ENCODE measurements at places on chromosomes 1 and 21.
A peak's percentile ranks its signal among the peaks of the same experiment; 100 is the strongest.

DNA sequence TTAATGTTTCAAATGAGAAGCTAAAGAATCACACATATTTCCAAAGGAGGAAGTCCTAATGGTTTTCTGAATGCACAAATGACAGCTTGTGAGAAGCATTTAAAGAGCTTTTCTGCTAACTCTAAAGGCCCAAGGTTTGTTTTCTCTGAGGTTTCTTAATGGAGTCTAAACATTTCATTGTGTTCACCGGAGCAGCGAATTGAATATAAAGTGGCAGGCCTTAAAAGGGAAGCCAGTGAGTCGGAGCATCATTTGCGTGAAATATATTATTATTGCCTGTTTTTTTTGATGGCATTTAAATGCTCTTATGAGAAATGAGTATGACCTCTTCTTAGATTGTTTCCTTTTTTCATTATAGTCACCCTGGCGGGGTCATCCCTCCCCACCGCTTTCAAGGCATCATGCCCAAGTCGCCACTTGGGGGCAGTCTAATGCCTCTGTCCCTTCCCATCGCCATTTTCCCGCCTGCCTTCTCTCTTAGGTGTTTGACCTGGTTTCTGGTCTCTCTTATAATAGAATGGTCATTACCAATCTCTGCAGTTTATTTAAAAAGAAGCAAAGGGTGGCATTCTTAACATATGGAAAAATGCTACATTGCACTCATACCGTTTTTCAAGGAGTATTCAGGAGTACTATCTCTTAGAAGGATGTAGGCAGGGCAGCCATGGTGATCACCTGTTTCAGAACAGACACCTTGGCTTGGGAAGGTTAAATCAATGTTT, 25.3 kb upstream of the OVAAL start:
- peak; percentile 36 for DNase-seq

GRCh38 chr1:80472145-80472544, 1328.6 kb upstream of the ADGRL2 start:
- DNase-seq = no peak

- DNase-seq = no peak
These were observed at the start of gene TLCD4 for GRCh38 chr1:95117207-95118066. TLCD4 (plus strand) TSS chr1:95117355; CDS start chr1:95143902, 26,547 bp downstream.

GRCh38 chr1:26321315-26322041, 3.7 kb downstream of the CD52 start:
- DNase-seq = peak; percentile 88

DNA sequence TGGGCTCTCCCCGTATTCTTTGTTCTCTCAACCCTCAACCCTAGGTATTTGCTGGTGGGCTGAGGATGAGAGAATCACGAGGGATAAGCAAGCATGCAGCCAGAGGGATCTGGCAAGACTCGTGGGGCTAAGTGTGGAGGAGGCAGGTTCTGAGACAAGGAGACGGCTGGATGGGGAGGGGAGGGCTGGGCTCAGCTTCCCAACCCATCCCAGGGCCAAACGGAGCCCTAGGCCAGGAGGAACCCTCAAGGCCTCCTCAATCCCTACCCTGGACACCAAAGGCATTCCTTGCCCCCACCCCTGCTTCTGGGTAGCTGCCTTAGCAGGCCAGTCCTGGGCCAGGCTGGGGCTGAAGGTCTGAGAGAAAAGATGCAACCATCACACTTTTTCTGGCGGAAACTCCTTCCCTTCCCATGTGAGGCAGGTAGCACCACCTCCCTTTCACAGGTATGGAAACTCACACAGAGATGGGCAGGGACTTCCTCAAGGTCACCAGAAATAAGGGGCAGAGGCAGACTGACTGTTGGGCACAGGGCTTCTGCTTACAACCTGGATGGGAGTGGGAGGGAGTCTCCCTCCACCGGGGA, 6.2 kb downstream of the MEF2D start:
- no peak for DNase-seq

- no peak for DNase-seq
These were observed 16.5 kb downstream of the CTSK start for GRCh38 chr1:150791585-150791984.

GRCh38 chr1:156690675-156691036, 13.4 kb upstream of the NES start:
- DNase-seq = no peak

DNA sequence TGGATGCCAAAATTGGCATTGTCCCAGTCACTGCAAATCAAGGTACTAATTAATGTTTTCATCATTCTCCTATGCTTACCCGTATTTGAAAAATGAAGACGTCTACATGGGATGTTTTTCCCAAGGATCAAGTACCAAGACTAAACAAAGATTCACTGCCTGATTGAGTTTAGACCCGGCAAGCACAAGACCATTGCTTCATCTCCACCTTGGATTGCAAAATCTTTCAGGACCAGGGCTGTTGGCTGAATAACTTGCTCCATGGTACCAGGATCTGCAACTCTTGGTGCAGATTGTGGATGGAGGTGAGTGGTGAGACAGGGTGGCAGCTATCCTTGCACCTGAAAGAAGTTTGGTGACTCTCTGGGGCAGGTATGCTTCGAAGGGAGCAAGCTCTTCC, 122.5 kb upstream of the ETS2 start:
- DNase-seq = no peak

GRCh38 chr1:46533179-46533864, 18.1 kb downstream of the KNCN start:
- DNase-seq = no peak

DNA sequence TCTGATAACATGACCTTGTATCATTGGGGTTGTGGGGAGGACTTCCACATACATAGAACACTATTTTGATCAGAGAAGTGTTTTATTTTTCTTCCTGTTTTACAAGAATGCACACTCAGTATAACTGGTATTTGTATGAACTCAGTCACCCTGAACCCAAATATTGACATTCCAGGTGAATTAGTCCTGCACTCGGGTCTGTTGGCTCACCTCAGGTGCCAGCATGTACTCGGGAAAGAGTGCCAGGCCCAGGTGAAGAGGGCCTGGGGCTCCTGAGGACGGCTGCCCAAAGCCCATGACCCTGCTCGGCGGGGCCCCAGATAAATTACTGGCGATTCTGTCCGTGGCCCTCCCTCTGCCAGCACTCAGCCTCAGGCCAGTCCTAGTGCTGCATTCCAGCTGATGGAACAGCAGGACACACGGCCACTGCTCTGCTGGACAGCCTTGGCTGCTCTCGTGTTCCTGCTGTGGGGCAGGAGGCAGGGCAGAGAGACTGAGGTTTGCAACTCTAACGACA, 75.4 kb upstream of the TMPRSS2 start:
- no peak for DNase-seq

- no peak for DNase-seq
These were observed 22.7 kb upstream of the HIVEP3 start for GRCh38 chr1:41941381-41941780.

DNA sequence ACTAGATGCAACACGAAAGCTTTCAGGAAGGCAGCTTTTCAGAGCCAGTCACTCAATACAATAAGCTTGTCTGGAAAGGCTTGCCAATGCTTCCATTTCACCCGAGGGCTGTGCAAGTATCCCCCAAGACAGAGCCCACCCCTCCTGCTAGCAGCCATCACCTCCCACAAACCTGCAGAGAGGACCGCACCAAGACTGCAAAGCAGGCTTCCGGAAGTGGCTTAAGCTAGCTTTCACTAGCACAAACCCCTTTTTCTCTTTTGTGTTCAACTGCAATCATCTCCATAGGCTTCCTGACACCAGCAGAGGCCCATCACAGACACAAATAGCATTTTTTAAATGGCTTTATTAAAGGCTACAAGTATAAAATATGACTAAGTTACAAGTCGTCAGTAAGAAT, 31.5 kb downstream of the C1orf198 start:
- no peak for DNase-seq
